Activated naive CD4-positive, alpha-beta T cell treated with anti-CD3 and anti-CD28 coated beads for 36 hours (primary cell): ENCODE measurements at places on chromosomes 2 and 18.

DNA sequence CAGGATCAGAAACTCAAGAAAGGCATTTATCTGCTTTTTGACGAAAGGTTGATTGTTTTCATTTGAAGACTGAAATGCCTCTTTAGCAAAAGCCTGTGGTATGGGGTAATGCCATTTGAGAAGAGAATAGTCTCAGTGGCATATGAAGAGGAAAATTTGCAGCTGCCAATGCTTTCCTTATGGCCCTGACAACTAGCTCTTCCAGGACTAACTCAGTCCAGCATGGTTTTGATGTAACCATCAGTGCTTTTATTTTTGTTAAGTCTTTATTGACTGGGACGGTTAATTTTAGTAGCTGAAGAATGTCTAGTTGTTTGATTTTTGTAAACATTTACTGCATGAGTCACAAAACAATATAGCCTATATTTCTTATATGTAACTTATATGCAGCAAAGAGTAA is 158.4 kb downstream of the LNPK start:
- H3K27ac ChIP-seq = no peak overlapping the region
- peaks cover 45% of the 10 kb centered on the region for H3K27me3 ChIP-seq
- no peaks in the 10 kb centered on the region for H3K36me3 ChIP-seq
- no peaks in the 10 kb centered on the region for H3K4me1 ChIP-seq
- H3K4me3 ChIP-seq = no peak overlapping the region

DNA sequence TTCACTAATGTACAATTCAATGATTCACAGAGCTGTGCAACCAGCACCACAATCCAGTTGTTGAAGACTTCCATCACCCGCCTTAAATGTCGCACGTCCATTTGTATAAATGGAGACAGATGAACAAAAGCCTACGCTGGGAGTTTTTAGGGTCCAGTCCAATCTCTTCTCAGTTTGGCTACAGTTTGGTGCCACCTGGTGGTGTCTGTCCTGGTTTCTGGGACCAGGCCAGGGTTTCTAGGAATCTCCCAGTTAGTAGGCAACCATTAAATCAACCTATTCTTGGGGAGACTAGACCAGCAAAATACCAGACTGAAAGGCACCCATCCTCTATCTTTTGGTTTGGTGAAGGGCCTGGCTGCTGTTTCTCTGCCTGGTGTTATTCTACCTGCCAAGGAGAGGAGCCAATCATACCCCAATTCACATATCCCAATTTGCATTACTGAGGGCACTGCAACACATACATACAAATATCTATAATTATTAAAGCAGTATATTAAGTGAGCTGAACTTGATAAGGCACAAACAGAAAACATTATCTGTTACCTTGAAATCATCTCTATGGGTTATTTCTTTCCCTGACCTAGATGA is 3.2 kb upstream of the DDX1 start:
- no peak overlapping the region for H3K27ac ChIP-seq
- H3K36me3 ChIP-seq = peaks cover 5% of the 10 kb centered on the region
- DNase-seq = peak; percentile 58
- peaks cover 18% of the 10 kb centered on the region for H3K4me1 ChIP-seq

GRCh38 chr18:76670564-76671288 is 151.6 kb upstream of the ZNF236 start:
- peaks cover 5% of the 10 kb centered on the region for H3K27me3 ChIP-seq
- H3K4me3 ChIP-seq = no peak overlapping the region
- H3K27ac ChIP-seq = no peak overlapping the region
- no peak for DNase-seq
- no peaks in the 10 kb centered on the region for H3K4me1 ChIP-seq

DNA sequence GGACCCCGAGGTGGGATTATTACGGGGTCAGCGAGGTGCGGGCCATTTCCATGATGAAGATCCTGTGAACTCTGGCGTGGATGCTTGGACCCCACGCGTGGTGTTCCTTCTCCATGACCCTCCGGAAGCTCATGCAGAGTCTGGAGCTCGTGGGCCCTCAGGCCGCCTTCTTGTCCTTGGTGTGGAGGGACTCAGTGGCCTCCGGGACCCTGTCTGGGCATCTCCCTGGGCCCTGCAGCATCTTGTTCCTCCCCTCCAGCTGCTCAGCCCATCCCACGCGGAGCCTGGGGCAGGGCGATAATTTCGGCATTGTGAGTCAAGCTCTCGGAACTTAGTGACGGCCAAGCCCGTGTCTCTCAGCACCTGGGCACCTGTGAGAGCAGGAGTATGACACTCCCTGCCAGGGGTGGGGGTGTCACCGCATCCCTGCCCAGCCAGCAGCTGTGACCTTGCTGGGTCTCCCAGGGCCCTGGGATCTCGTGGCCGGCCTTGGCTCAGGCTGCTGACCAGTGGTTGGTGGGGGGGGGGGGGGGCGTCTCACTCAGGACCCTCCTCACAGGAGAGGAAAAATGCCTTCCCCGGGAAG is 24.6 kb downstream of the RTP5 start:
- H3K27ac ChIP-seq = no peak overlapping the region
- H3K4me3 ChIP-seq = no peak overlapping the region
- H3K27me3 ChIP-seq = no peaks in the 10 kb centered on the region

DNA sequence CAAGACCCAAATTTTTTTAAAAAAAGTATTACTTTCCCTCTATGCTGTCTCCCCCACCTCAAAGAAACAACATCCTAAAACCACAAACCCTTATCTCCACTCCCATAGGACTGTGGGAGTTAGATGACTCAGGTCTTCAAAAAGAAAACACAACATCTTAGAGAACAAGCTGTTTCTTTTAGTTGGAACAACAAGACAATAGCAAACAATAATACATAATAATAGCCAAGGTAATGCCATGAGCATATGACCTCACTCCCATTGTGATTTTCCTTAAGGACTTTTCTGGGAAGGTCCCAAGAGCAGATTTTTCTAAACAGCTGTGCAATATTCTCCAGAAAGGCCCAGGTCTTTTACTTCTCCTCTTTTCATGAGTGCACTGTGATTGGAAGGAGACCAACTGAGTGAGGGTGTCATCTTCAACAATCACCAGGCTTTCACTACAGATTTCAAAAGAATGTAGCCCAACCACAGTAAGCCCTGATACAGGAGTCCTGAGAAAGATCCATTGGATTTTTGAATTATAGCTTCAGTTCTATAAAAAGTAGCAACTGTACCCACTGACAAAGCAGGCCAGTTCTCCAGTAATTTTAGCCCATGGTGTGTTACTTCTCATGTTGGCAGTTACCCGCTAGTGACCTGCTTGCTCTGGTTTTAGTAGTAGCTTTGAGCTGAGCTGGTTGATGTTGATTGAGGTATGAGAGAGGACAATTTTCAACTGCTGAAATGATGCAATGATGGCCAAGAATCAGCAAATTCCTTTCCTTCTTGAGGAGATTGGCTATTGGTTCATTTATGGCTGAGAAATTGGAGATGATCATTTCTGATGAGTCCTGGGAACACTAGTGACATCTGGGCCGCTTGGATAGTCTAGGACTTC is 144.5 kb upstream of the TCF4 start:
- H3K27me3 ChIP-seq = no peaks in the 10 kb centered on the region
- H3K36me3 ChIP-seq = no peaks in the 10 kb centered on the region
- no peaks in the 10 kb centered on the region for H3K4me1 ChIP-seq
- H3K27ac ChIP-seq = no peak overlapping the region
- DNase-seq = no peak
